ENCODE measurements at places on chromosomes 11 and 22. TPM values are rescaled to one million over a fixed set of nuclear protein-coding genes. Genes with fewer than 3 reads are reported as not detected.

CRYBA4 gene
- total RNA-seq, result not detected

OR51B2 gene
- 2.2 TPM for total RNA-seq

HBG1 gene
- 0.63 TPM for total RNA-seq

GLYAT gene
- not detected for total RNA-seq

TRIM34 gene
- total RNA-seq, result 1.6 TPM

KIAA1671 gene
- 9.1 TPM for total RNA-seq

PIWIL4 gene
- 13.8 TPM for total RNA-seq

ADAMTS8 gene
- total RNA-seq, result 2.5 TPM

ANO9 gene
- total RNA-seq, result not detected

THY1 gene
- 31.3 TPM for total RNA-seq

IFITM1 gene
- total RNA-seq, result 1.3 TPM

DEUP1 gene
- 0.31 TPM for total RNA-seq

TCN2 gene
- 16.0 TPM for total RNA-seq

CHRM4 gene
- 3.1 TPM for total RNA-seq

SLC5A1 gene
- total RNA-seq, result not detected

GSTT2B gene
- 1.9 TPM for total RNA-seq

CATSPER1 gene
- total RNA-seq, result not detected

PRODH gene
- 2.8 TPM for total RNA-seq

PGA3 gene
- total RNA-seq, result not detected

SC5D gene
- total RNA-seq, result 183 TPM

C11orf86 gene
- not detected for total RNA-seq

TRIM29 gene
- not detected for total RNA-seq

SLC22A8 gene
- not detected for total RNA-seq

CNGA4 gene
- total RNA-seq, result 0.63 TPM

PNPLA5 gene
- total RNA-seq, result not detected

OR52E2 gene
- total RNA-seq, result not detected

KDM4D gene
- total RNA-seq, result 0.94 TPM

SHISAL1 gene
- 25.7 TPM for total RNA-seq

TSSK2 gene
- total RNA-seq, result not detected

PRDX5 gene
- total RNA-seq, result 82.3 TPM

MRGPRE gene
- total RNA-seq, result not detected

SLC43A1 gene
- 2.2 TPM for total RNA-seq

NXPE1 gene
- not detected for total RNA-seq

MYBPC3 gene
- not detected for total RNA-seq

SDHD gene
- 67.0 TPM for total RNA-seq

GAB4 gene
- not detected for total RNA-seq

HOATZ gene
- 1.3 TPM for total RNA-seq

ZNF70 gene
- total RNA-seq, result 9.7 TPM

RGL4 gene
- not detected for total RNA-seq

SYT13 gene
- 153 TPM for total RNA-seq

VSIG2 gene
- not detected for total RNA-seq

All from parietal lobe (tissue), 2 donors.